ENCODE measurements at places on chromosomes 6 and 20.

DNA sequence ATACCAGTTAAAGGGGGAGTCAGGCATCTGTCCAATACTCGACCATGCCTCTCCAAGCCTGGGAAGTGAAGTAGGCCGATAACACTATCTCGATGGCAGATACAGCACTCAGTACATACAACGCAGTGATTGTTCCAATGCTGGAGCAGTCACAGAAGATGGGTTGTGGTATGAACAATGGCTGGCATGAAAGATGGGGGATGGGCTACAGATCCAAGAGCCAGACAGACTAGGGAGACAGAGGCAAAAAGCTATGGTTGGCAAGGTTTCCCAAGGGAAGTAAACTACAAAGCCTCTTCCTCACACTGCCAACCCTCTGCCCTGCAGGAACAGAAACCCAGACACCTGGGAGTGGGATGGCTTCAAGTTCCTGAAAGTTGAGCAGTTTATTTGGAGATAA, 19.2 kb downstream of the FKBP1A start:
- no peaks in the 10 kb centered on the region for H3K4me1 ChIP-seq
- H3K36me3 ChIP-seq: no peaks in the 10 kb centered on the region
- no peak overlapping the region for H3K27ac ChIP-seq
- H3K27me3 ChIP-seq: no peaks in the 10 kb centered on the region
- no peak for DNase-seq

DNA sequence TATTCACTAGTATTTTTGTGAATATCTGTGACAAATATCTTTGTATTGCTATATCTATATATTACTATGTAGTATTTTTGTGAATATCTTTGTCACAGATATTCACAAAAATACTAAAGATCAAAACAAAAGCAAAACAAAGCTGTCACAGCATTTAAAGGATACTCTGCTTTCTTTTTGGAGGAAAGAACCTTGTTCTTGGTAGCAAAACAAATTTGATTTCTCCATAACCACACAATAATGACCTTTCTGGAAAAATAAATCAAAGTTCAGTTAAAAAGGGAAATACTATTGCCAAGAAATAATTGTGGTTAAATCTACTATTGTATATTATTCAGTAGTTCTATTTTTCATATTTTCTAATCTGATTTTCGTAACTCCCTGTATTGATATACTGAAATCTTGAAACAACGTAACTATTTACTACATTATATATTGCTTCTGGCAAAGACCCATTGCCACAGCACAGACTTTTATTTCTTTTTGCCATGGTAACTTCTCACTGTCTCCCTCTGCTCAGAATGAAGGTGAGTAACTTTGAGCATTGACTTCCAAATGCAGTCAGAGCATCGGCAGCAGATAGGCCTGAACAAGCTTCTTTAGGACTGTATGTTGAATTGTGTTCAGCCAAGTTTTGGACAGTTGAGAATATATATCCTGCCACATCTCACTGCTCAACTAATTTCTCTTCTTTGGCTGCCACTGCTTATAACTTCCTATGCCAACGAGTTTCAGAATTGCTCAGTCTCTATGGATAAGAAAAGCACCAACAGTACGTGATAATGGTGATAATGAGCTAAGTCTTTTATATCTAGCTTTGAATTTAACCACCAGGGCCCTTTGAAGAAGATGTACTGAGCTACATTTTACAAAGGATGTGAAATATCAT, 1097.2 kb upstream of the GJE1 start:
- DNase-seq: no peak
- no peaks in the 10 kb centered on the region for H3K27me3 ChIP-seq
- H3K27ac ChIP-seq: no peak overlapping the region

DNA sequence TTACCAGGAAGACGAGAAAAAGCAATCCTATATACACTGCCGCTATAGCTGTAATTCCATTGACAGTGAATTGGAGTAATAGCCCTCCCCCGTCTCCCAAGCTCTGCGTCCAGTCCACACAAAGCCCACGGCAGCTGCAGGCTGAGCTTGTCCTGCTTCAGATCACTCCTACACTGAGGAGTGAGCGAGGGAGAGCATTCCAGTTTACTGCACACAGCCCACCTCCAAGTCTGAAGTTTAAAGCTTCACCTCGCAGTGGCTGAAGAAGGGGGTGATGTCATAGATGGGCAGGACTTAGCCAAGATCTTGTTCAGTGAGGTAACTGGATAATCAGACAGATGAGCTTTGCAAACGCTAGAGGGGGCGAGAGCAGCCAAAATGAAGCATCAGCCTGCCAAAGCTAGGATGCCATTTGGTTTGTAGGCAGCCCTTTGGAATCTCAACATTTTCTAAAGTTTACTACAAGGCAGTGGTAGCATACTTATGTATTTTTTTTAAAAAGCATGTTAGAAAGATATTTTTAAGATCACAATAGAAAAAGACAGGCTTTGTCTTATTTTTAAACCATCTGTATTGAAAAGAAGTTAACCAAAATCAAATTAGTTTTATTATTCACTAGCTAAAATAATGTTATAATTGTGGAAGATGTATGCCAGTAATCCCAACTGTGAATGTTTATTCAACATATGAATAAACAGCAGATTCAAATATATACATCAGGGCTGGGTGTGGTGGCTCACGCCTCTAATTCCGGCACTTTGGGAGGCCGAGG, at the start of gene FLRT3:
FLRT3 (minus strand) TSS at position 213 of the 772 bp plus-strand sequence. CDS start 10,106 bp downstream, outside the sequence.
- H3K27ac ChIP-seq: peak within 1 kb of the TSS; percentile 62
- DNase-seq: peak; percentile 74
- no peaks in the 10 kb centered on the region for H3K4me1 ChIP-seq
- H3K36me3 ChIP-seq: no peaks in the 10 kb centered on the region

GRCh38 chr20:5608104-5608441, 142.1 kb upstream of the SHLD1 start:
- no peaks in the 10 kb centered on the region for H3K27me3 ChIP-seq
- no peaks in the 10 kb centered on the region for H3K4me1 ChIP-seq
- no peak for DNase-seq
- peak overlapping the region; percentile 91 for H3K4me3 ChIP-seq

- no peaks in the 10 kb centered on the region for H3K4me1 ChIP-seq
- H3K36me3 ChIP-seq: no peaks in the 10 kb centered on the region
- no peaks in the 10 kb centered on the region for H3K27me3 ChIP-seq
- DNase-seq: no peak
- H3K27ac ChIP-seq: no peak overlapping the region
Measured at GRCh38 chr6:107543088-107543487, 53.2 kb downstream of the SOBP start.

All from breast epithelium (tissue), 4 donors.